ENCODE measurements at places on chromosomes 16 and 17.
A peak's percentile ranks its signal among the peaks of the same experiment; 100 is the strongest.

DNA sequence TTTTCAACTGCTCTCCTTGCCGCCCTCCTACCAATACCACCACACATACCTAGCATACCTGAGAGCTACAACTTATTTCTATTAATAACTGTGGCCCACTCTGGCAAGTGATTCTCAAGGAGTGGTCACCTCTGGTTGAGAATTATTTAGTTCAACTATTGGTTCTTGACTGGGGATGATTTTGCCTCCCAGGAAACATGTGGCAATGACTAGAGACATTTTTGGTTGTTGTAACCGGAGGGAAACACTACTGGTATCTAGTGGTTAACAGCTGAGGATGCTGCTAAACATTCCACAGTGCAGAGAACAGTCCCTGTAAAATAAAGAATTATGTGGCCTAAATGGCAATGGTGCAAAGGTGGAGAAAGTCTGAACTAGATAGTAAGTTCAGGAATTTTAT, 96.7 kb downstream of the TRIM37 start:
- no peak for DNase-seq

GRCh38 chr17:58313815-58314705, 14.5 kb downstream of the TSPOAP1 start:
- DNase-seq = no peak

DNA sequence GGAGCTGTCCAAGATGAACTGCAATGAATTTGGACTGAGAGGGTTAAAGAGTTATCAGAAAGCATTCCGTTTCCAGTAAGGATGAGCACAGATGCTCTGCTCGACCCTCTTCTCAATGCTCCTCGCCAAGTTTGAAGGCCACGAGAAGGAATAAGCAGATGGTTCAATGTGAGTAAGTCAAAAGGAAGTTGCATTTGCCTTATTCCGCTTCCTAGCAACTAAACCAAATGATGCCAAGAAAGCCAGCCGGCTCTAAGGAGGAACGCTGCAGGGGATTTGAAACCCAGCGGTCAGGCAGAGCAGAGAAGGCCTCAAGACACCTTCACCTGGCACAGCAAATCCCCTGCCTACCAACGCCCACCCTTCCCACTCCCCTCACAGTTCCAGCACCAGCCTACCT, 52.1 kb upstream of the CNEP1R1 start:
- no peak for DNase-seq

DNA sequence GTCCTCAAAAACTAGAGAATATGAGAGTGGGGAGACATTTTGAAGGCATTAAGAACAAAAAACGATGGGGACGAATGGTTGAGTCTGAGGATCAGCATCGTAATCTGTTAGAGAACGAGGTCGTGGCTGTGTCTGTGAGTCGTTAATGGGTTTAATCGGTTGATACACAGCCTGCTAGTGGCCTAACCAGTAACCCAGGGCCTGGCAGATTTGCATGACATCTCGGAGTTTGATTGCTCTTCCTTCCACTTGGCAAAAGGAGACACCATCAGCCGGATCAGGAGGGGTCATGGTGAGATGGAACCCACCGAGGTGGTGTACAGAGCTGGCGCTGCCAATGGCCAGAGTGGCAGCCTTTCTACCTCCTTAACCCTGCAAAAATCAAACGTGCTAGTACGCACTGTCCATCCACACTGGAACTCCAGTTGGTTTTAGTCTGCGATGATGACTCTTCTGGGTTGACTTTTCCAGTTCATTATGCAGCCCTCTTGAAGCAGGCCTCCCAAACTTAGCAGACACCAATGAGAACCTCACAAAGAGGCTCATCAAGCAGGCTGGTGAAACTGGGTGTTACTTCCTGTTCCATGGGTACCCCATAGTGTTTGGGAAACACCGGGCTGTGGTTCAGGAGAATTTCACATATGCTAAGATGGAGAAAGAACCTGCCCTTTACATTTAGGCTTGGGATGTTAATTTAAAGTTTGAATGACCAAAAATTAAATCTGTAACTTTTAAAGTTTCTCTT, 4.1 kb downstream of the HS3ST3B1 start:
- peak; percentile 48 for DNase-seq

All from H4 (cell line).